SK-N-DZ (cell line): ENCODE measurements at places on chromosomes 11 and 22.
A peak's percentile ranks its signal among the peaks of the same experiment; 100 is the strongest.

GRCh38 chr11:58963551-58964104 lies 24.3 kb downstream of the GLYATL1 start:
- peak; percentile 8 for DNase-seq

- DNase-seq: no peak
These were observed 289.5 kb downstream of the CADM1 start for GRCh38 chr11:115214644-115215234.

DNA sequence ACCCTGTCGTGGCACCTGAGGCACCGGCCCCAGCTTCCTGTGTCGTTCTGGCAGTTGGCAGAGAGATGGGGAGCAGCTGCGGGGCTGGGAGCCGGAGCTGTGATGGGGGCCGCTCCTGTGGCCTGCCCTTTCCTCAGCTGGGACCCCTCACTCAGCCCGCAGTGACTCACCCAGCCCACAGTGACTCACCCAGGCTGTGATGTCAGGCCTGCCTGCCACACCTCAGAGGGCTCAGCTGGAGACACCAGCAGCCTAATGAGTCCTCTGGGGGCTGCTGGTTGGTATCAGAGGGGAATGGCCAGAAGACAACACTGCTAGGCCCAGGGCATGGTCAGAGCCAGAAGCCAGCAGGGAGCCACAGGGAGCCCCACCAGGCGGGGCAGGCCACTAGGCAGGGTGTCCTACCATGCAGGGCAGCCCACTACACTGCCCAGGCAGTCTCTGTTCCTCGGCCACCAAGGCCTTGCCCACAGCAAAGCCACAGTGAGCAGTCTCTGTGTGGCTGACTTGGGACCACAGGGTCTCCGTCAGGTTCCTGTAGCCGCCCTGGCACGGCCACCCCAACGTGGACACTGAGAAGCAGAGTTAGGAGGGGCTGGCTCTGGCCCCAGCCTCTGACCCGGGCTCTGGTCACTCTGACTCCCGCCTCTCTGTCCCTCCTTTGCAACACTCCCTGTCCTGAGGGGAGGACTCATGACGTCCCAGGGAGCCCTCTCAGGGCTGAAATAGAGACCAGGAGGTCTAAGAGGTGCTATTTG lies 4.2 kb upstream of the FXYD2 start:
- DNase-seq: no peak

- no peak for DNase-seq
These were observed 24.1 kb downstream of the RGL4 start for GRCh38 chr22:23714596-23715578.

DNA sequence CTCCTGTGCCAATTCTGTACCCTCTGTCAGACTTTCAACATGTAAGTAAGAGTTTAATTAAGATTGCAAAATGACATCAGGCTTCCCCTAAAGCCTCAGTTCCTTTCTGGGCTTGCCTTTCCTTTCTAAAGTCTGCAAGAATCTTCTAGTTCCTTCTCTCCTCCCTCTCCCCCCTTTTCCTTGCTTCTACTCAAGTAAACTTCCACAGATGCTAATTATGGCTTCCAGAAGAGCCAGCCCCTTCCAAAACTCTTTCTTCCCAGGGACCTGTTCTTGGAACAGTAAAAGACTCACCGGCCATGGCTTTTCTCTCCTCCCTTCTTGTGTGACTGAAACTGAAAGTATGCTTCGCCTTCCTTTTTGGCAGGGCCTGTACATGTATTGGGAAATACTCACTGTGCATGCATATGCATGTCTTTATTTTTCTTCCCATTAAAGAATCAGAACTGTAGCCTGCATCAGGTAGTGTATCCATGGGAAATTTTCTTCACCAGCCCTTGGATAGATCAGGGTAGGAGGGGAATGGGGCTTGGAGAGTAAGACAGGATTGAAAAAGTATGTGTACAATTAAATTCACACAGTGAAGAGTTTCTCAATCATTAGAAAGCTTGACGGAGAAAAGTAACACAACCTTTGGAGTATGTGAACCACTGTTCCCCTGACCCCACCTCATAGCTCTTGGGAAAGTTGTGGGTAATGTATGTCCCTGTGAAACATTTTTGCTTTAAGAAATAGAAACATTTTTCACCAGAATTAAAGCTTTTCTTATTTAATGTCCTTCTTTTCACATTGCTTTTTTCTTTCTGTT lies at the start of gene CASP1:
CASP1 (minus strand) TSS at position 332 of the 808 bp plus-strand sequence; CDS start at position 301, 31 bp downstream.
- no peak for DNase-seq
